Activated naive CD8-positive, alpha-beta T cell treated with anti-CD3 and anti-CD28 coated beads, Interleukin-2, amount 10 ng/mL, durations not matched to agents 7 days and 5 days (primary cell): ENCODE measurements at places on chromosomes 12 and 14. TPM values are rescaled to one million over a fixed set of nuclear protein-coding genes. Genes with fewer than 3 reads are reported as not detected.

Gene BLOC1S1
- 116 TPM for total RNA-seq

Gene GTF2A1
- 35.1 TPM for total RNA-seq

Gene KRT2
- not detected for total RNA-seq

Gene NPFF
- total RNA-seq: not detected

Gene KCNK13
- 0.19 TPM for total RNA-seq

Gene NTS
- not detected for total RNA-seq

Gene GLS2
- 4.4 TPM for total RNA-seq

Gene RHNO1
- 53.8 TPM for total RNA-seq

Gene AQP2
- total RNA-seq: not detected

Gene SOS2
- total RNA-seq: 34.6 TPM

Gene VWF
- total RNA-seq: 0.44 TPM

Gene AQP6
- total RNA-seq: not detected

Gene TAS2R7
- total RNA-seq: not detected

Gene TAS2R13
- 1.3 TPM for total RNA-seq

Gene WNT5B
- total RNA-seq: not detected

Gene GPR132
- total RNA-seq: 43.5 TPM

Gene KRT72
- 0.65 TPM for total RNA-seq

Gene KRT74
- not detected for total RNA-seq

Gene RPL10L
- total RNA-seq: not detected

Gene STYK1
- 3.1 TPM for total RNA-seq

- no peak for DNase-seq
These were observed 3.2 kb downstream of the BIN2 start for GRCh38 chr12:51320695-51321320.

- DNase-seq: no peak
These were observed 209.2 kb downstream of the C12orf75 start for GRCh38 chr12:105539735-105540134.

GRCh38 chr12:27199638-27200300, 44.3 kb upstream of the STK38L start:
- no peak for DNase-seq

DNA sequence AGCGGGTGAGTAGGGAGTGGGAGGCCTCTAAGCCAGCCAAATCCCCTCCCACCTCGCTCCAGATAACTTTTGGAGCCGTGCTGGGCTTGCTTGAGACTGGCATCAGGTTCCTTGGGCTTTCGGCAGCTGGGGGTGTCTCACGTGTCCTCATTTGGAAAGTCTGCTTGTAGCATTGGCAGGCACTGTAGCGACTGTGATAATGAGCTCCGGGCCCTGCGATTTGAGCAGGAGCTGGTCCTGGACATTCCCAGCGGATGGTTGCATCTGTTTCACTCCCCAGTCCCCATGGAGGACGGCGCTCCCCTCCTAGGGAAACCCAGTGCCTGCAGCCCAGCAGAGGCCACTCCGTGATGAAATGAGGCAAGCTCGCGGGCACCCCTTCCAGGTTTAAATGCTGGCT, 49.4 kb downstream of the DGLUCY start:
- DNase-seq: no peak

DNA sequence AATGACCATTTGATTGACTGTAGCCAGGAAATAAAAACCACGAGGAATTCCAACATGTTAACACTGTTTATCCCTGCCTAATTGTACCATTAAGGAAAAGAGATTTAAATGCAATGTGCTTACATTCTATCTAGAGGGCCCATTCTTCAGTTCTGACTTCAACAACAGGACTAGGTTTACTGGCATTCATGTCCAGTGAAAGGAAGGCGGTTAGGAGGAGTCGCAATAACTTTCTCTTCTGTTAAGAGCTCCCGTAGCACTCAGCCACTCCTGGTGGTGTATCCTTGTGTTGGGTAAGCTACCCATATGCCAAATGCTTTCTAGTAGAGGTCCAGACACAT, 154.7 kb downstream of the STXBP6 start:
- DNase-seq: no peak

- peak; percentile 48 for DNase-seq
These were observed 22.7 kb downstream of the CLIP1 start for GRCh38 chr12:122399592-122400373.

- no peak for DNase-seq
These were observed 29.1 kb downstream of the SLC39A9 start for GRCh38 chr14:69427596-69427995.

GRCh38 chr14:44979273-44979672, 17.3 kb downstream of the TOGARAM1 start:
- no peak for DNase-seq

DNA sequence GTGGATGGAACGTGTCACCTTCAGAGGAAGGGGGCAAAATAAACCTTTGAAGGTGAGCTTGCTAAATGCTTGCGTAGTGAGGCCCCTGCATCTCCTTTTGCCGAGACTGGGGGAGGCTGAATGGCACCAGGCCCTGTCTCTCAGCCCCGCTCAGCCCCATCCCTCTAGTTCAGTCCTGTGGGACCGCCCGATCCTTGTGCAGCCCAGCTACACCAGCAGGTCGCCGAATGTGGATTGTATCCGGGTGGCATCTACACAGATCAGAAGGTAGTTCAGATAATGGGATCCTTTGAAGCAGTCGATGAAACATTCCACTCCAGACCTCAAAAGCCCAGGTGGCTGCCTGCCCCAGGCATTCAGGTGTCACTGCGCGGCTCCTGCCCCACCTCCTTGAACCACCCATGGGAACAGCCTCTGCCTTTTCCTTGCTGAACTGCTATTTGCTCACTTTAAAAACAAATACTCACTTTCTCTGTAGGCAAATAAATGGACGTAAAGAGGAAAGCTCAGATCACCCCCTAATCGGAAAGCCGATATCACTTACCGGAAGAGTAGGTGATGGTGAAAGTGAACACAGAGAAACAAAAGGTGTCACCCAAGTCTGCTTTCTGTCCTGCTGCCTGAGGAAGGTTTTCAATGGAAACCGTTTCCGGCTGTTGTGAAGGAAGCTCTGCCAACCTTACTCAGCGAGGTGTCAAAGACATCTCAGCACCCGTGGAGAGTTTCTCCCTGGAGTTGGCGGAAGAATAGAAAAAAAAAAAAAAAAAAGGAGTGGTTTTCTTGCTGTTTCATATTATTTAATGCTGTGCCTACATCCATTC, 100.3 kb upstream of the NCOR2 start:
- no peak for DNase-seq

DNA sequence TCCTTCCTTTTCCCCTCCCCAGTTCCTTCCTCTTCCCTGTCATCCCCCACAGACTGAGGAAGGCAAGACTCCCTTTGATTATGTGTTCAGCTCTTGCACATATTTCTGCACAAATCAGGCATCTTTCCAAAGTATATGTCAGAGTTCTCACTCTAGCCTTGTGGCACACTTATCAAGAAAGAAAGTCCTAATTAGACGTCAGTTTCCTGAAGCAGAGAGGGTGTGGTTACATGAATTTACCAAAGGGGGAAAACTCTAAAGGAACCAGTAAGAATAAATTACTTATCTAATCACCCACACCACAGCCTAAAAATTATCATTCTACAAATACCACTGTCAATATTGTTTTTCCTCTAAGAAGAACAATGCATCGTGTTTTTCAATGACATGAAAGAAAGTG, 120.7 kb upstream of the GRIP1 start:
- DNase-seq: no peak

DNA sequence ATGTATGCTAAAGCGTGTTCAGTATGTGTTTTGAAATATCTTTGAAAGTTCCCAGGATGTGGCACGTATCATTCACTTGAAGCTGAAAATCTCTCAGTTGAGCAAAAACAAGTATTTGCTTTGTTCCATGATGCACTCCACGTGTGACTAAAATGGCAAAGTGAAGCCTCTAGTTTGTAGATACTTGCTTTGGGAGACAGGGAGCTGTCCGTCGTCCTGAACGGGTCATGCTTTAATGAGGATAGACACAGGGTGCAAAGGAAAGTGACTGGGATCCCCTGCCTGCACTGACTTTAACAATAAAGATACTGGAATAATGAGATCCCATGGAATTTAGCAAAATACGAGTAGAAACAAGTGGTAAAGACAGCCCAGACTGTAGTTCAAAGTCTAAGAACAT, 991.4 kb downstream of the NRXN3 start:
- no peak for DNase-seq

- DNase-seq: no peak
These were observed 18.9 kb downstream of the PYROXD1 start for GRCh38 chr12:21456291-21456780.

GRCh38 chr12:12333407-12334366, 16.4 kb downstream of the MANSC1 start:
- DNase-seq: no peak

DNA sequence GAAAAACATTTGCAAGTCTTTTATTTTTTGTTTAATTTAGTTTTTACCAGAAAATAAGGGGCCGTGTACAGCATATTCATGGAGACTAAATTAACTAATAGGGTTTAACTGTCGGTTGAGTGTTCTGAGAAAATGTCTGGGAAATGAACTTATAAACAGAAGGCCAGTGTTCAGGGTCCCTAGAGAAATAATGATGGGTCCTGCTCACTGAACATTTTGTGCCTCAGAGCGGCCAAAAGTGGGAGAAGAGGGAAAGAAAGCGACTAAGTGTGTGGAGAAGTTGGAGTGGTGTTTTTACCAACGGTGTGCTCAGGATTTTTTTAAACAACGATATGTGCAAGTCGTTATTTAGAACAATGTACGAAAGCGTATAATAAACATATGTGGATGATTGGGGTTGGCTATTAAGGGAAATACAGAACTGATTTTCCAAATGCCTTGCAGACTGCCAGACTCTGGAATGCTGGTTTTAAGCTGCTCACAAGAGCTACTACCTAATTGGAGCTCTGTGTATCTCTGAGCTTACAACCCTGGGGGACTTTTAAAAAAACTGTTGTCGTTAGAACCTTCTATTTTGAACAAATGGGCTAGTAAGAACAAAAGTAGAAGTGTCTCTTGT, 166.7 kb downstream of the SLC38A4 start:
- DNase-seq: no peak

GRCh38 chr14:74702293-74702692, 10.6 kb downstream of the AREL1 start:
- DNase-seq: no peak

DNA sequence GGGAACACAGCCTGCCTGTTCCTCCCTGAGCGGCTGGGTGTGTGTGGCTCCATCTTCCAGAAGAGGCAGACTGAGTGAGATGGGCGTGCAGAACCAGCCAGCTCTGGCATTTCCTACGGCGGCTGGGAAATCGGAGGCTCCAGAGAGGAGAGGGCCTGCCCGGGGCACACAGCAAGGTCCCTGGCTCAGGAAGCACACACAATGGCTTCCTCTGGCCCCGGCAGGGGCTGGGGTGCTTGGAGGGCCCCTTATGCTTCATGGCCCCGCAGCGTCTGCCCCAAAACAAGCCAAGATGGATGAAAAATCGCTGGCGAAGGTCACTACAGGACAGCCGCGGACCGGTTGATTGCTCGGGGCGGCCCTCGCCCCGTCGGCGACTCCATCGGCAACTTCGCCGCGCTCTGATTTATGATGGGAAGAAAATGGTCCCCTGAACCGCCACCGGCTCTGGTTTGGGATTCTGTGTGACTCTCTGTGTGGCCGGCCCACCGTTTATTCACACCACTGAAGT, 191.5 kb upstream of the C14orf180 start:
- DNase-seq: peak; percentile 20

GRCh38 chr12:85301051-85301450, 21.0 kb downstream of the ALX1 start:
- DNase-seq: no peak

GRCh38 chr14:71363946-71364925, 457.0 kb downstream of the PCNX1 start:
- no peak for DNase-seq

GRCh38 chr14:43001731-43002130, 1395.1 kb downstream of the LRFN5 start:
- no peak for DNase-seq

- no peak for DNase-seq
These were observed 7.9 kb downstream of the EIF2B2 start for GRCh38 chr14:75010472-75011093.

DNA sequence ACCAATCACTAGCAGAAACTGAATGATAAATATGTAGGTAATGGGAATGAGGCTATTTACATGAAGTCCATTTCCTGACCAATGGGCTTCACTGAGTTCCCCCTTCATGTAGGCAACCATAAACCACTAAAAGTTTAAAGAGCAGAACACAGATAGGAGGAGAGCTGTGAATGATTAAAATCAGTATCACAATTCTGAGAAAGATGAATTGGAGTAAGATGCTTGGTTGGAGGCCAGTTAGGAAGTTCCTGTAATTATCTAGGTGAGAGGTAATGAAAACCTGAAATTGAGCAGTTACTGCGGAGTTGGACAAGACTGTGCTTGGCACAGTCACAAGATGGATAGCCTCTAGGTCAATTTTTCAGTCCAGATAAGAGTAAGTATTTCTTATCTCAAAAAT, 56.6 kb downstream of the GALNT4 start:
- DNase-seq: no peak

DNA sequence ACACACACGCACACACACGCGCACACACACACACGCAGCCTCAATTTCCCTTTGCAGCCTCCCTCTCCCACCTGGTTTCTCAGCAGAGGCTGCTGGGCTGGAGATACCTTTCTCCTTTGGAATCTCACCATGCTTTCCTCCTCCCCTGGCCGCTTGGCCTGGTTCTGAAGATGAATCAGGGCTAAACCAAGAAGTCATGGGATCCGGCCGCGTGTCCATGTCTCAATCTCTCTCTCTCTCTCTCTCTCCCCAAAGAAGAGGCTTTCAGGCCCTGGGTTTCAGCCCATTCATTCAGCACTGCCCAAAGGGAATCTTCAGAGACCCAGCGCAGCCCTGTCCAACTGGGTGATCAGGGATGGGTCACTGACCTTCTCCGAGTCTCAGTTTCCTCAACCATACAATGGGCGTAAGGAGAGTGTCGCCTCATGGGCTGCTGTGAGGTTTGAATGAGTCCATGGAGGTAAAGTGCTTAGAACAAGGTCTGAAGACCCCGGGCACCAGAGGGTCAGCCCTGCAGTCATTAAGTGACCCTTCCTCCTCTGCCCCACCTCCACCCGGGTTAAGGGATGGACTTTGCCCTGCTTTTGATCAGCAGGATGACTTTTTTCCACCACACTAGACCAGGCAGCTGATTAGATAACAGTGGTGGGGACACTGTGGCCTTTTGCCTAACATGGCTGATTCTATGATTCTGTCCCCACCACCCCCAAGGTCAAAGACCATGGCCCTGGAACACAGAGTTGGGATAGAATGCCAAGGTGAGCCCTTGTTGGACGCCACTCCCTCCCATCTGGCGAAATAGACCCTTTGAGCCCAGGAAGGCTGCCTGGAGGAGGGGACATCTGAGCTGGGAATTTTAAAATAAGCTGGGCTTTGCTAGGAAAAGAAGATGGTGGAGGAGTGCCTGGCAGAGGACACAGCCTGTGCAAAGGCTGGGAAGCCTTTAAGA, 42.1 kb downstream of the SCARB1 start:
- DNase-seq: no peak

- no peak for DNase-seq
These were observed 19.4 kb upstream of the PPM1A start for GRCh38 chr14:60229614-60230013.

GRCh38 chr14:91754185-91754584, 22.3 kb upstream of the CATSPERB start:
- DNase-seq: no peak

GRCh38 chr14:102857444-102857843, 65.0 kb upstream of the AMN start:
- no peak for DNase-seq
